ENCODE measurements at places on chromosomes 16 and 17.

GRCh38 chr17:28643983-28644786 lies 773 bp downstream of the BLTP2 start:
- DNase-seq = no peak

- DNase-seq = no peak
These were observed 62.8 kb upstream of the CIBAR2 start for GRCh38 chr16:85174871-85175723.

GRCh38 chr17:10752696-10753095 lies 22.9 kb upstream of the TMEM220 start:
- DNase-seq = no peak

DNA sequence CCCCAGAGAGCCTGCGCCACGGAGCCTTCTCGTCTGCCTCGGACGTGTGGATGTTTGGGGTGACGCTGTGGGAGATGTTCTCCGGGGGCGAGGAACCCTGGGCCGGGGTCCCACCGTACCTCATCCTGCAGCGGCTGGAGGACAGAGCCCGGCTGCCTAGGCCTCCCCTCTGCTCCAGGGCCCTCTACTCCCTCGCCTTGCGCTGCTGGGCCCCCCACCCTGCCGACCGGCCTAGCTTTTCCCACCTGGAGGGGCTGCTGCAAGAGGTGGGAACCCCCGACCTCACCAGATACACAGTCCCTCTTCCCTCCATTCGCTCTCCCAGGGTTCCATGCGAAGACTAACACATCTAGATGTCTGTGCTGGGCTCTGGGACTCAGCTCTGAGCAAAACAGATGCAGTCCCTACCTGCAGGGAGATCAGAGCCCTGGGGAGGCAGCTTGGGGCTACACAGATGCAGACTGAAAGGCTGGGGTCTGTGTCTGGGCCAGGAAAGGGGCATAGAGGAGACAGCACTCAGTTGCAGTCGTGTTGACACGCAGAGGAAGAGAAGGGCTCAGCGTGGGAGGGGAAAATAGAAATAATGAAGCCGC lies 3.7 kb downstream of the TNK1 start:
- no peak for DNase-seq

DNA sequence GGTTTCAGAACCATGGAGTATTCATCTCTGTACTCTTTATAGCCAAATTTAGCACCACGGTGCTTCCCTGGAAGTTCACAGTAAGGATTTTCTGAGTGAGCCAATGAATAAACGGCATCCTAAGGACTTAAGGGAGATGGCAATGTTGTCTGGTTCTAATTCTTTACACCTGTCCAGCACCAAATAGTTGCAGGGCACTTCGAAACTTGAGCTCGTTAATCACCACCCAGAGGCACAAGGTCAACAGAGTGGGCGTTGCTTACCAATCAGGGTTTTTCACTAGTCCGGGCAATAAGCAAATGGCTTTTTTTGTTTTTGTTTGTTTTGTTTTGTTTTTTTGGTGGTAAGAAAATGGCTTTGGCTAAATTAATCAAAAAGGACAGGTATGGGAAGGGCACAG lies 28.2 kb upstream of the TMEM220 start:
- DNase-seq = no peak

GRCh38 chr17:57605675-57606105 lies 139.4 kb downstream of the CCDC182 start:
- no peak for DNase-seq

DNA sequence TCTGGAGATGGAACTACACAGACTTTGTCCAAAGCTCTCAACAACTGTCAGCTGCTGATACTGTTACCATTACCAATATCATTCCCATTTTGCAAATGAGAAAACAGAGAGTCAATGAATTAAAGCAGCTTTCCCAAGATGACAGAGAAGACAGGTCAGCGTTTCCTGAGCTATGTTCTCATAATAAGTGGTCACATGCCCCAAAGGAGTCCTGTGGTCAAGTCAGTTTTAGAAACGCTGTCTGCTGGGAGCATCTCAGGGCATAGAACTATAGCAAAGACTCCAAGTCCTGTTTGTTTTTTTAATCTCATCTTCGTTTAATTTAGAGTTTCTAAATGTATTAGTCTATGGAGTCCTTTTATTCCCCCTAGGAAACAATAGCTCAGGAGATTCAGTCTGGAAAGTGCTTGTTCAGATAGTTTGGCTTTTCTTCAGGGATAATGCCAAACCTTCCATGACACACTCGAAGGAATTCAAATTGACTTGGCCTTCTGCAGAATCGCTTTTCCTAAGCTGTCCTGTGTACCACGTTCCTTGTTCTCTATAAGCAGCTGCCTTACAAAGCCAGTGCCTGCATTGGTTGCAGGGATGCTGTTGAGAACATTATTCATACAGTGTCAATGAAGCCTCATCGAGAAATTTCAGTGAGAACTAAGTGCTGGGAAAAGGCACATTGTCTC lies 12.1 kb downstream of the CCDC42 start:
- no peak for DNase-seq

All from non-pigmented ciliary epithelial cell (primary cell).